T follicular helper cell (primary cell): ENCODE measurements at places on chromosomes 7 and 10.

GRCh38 chr7:55504093-55504859, 68.0 kb downstream of the VOPP1 start:
- no peak for DNase-seq

DNA sequence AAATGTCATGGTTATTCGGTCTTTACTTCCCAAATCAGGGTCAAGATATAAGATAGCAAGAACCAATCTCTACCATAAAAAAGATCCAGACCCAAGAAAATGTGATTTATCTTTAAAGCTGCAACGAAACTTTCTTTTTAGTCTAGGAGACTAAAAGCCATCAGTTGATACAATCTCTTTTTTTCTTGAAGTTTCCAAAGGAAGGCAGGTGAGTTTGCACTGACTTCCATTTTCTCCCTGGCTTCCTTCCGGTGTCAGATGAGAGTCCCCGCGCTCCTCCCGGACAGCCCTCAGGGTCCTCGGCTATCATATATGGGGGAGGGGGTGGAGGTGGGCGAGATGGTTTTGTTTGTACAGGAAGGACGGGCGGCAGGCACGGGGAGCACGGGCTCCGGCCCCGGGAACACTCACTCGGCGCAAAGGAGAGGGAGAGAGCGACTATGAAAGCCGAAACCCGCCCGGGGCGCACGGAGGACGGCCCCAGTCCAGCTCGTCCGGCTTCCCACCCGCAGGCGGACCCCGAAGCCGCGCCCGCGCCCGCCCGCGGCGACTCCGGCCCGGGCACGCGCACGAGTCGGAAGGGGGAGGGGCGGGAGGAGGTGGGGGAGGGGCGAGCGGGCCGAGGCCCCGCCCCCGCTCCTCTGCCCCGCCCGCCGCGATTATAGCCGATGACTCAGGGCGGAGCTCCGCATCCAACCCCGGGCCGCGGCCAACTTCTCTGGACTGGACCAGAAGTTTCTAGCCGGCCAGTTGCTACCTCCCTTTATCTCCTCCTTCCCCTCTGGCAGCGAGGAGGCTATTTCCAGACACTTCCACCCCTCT, at the start of gene BAG3:
TSS of gene BAG3 (plus strand) at position 689 of the 822 bp plus-strand sequence. CDS start 296 bp downstream, outside the sequence.
- peak; percentile 70 for DNase-seq

GRCh38 chr10:29250066-29250465, 38.8 kb upstream of the LYZL1 start:
- no peak for DNase-seq

DNA sequence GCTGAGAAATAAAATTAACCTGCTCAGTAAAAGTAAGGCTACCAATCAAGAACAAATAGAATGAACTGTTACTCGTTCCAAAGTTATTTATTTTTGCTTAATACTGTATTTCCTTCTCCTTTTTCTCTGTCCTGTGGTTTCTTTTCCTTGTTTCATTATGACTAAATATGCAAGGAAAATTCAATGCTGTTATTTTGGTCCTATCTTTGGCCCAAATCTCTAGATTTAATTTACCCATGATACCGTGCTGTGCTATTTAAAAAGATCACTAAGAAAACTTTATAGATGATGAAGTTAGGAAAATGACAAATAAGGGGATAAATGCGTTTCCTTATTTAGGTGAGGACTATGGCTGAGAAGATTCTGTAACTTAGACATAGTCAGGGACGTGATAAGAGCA, 45.3 kb upstream of the FAM133B start:
- DNase-seq: no peak

- DNase-seq: no peak
Measured at GRCh38 chr7:68088879-68089278, 1092.2 kb downstream of the TYW1 start.

- DNase-seq: no peak
Measured at GRCh38 chr10:82982110-82982608, 1107.2 kb downstream of the NRG3 start.

DNA sequence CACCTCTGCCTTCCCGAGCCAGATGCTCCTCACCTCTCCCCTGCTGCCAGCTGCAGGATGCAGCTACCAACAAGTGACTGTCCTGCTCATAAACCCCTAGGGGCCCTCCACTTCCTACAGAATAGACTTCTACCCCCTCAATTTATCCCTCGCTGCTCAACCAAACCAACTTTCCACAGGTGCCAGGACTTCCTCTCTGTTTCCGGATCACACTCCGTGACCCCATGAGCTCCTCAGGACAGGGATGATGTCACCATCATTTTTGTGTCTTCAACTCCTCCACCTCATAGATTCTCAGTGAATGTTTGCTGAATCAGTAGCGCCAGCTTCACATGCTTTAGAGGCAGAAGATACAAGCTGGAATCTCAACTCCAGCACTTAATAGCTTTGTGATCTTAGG, 25.8 kb upstream of the ADRB1 start:
- no peak for DNase-seq

DNA sequence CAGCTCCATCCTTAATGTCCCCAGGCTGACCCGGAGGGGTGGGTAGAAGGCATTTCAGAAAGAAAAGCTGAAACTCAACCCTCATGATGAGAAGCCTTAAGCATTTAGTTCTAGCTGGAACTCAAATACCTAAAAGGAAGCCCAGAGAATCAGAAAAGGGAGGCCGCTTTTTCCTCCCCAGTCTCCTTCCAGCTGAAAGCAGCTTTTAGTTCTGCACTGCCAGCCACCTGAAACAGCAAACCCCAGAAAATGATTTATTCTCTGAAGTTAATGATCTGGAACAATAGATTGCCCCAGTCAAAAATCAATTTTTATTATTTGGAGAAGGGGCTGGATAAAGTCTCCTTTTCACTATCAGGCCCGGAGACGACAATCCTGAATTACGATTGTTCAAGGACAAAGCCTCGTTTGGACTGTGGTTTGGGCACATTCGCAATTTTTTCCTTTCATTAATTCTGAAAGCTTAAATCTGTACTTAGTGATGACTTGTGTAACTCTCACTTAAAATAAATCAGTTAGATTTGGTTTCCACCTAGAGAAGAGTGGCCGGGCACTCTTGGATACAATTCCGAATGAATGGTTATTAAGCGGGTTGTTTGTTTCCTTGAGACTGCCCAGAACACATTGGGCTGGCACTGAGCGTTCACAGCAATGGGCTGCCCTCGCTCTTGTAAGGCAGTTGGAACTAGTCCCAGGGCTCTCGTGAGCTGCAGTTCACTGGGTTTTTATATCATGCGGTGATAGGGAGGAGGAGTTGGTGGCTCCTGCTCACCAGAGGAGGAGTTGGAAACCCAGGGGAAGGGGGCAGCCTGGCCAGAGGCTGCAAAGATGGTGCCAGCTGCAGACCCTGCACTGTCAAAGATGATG, 262.2 kb downstream of the CCSER2 start:
- DNase-seq: no peak

DNA sequence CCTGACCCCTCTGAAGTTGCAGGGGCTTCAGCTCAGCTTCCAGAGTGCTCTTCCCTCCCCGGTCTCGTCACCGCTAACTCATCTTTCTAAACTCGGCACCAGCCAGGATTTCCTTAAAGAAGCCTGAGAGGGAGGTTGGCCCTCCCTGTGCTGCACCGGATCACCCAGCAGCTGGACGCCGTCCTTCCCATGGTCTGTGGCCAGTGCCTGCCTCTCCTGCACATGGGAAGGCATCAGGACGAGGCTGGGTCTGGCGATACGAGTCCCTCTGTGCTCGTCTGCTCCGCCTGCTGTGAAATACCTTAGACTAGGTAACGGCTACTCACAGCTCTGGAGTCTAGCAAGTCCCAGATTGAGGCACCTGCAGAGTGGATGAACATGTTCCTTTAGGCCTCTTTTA, 179.1 kb downstream of the ZMYND11 start:
- no peak for DNase-seq
